Cortex of kidney (tissue), 1 donor: ENCODE measurements at places on chromosomes 16 and 17.

GRCh38 chr16:31301708-31302400 is 42.1 kb downstream of the ITGAM start:
- no peak for DNase-seq

GRCh38 chr17:31058976-31059375 is 35.8 kb upstream of the NF1 start:
- DNase-seq = no peak

DNA sequence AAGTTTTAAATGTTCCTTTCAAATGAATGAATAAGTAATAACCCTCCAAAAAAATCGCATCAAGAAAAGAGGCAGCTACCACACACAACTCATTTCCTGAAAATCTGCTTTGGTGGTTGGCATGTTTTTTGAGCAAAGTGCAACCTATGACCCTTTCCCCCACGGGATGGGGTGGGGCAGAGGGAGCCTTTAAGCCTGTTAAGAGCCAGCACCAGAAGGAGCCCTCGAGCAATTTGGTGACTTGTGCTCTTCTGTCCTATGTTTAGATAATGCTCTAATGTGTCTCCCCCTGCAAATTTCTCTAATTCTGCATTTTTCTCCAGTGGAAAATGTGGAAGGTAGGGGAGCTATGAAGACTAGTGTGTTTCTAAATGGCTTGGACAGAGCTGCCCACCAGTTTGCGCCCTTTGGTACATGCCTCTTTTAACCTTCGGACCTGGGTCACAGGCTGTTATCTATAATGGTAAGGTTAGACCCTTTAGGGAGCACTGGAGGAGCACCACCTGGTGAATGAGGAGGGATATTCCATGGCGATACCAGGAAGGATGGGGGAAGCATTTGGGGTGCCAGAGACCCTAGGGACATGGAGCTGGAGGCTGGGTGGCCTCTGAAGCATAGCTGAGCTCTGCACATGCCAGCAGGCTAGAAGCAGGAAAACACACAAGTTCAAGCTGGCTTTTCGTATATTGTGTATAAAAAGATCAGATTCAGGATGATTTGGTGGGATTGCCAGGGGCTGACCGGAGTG is 1.6 kb downstream of the PYCARD start:
- DNase-seq = no peak

DNA sequence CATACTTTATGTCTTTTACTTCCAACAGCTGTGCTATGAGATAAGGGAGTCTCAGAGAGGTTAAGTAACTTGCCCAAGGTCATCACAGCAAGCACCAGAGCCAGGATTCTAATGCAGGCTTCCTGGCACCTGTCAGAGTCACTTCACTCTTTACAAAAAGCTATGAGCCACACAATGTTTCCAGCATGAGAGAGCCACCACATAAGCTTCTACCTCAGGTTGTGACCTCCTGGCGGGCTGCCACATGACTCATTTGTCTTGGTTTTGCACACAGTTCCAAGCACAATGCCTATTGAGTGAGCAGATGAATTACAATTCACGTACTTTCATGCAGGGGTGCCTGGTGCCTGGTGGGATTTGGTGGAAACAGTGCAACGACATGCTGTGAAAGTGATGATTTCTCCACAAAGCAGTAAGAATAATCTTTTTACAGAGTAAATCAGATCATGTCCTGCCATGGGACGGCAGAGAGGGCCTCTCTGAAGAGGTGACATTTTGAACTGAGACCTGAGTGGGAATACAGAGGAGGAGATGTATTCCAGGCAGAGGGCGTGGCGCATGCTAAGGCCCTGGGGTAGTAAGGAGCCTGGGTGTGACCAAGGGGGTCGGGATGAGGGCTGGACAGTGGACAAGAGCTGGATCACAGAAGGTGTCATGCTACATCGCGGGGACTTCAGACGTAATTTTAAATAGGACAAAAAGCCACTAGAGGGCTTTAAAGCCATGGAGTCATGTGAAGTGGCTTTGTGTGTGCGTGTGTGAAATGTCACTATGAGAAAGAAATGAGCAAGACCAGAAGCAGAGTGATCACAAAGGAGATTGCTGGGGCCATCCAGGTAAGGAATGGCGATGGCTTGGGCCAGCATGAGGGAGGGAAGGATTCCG is 53.4 kb downstream of the CACNG3 start:
- DNase-seq = no peak

GRCh38 chr16:84739349-84740124 is 39.7 kb downstream of the USP10 start:
- DNase-seq = no peak

DNA sequence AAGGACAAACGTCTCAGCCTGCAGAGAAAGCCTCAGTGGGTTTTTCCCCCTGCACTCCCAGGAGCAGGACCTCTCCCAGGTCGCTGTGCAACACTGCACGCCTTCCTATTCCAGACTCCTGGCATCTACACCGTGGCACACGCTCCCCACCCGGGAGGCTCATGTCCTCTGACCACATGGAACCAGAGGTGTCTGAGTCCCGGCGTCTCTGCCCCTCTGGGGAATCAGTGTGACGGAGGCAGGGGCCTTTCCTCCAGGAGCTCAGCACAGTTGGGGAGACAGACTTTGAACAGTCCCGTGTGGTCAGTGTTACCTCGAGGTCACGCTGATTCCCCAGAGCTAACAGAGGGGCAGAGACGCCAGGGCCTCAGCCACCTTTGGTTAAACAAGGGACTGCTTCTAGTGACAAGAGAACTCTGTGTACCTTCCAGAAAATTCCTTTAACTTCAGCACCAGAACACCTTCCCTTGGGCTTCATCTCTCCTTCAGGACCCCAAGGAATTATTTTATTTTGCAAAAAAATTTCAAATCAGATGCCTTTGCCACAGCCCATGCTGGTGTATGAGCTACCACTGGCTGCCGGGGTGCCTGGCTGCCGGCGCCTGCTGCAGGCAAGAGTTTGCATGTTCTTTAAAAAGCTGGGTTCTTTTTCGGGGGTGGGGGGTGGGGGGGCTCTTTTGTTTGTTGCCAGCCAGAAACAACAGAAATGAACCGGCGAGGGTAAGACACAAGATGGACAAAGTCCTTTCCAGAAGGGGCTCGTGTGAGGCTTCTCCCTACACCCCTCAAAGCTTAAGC is 6.6 kb downstream of the CANT1 start:
- no peak for DNase-seq

- DNase-seq = no peak
Measured at GRCh38 chr17:37130984-37131446, 182.3 kb downstream of the AATF start.

DNA sequence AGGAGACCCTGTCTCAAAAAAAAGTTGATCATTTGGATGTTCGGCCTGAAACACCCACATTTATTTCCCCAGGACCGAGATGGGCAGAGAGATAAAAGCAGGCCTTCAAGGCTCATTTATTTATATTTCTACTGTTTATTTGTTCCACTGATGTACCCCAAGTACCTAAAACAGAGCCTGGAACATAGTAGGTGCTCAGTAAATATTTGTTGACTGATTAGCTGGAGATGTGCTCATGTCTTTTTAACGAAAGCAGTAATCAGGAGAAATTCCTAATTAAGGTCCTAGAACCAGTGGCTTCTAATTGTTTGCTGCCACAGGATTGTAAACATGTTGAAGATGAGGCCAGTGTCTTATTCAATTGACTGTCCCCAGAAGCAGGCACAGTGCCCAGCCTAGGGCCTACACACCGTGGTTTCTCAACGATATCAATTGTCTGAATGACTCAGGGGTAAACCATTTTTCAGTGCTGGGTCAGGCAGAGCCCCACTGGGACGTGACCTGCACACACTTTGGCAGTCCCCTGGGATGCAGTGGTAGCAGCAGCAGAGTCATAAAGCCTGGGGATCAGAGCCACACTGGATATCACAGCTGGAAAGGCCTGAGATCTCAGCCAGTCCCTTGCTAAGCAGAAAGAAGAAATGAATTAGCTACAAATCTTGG is 34.8 kb downstream of the SOST start:
- DNase-seq = no peak

DNA sequence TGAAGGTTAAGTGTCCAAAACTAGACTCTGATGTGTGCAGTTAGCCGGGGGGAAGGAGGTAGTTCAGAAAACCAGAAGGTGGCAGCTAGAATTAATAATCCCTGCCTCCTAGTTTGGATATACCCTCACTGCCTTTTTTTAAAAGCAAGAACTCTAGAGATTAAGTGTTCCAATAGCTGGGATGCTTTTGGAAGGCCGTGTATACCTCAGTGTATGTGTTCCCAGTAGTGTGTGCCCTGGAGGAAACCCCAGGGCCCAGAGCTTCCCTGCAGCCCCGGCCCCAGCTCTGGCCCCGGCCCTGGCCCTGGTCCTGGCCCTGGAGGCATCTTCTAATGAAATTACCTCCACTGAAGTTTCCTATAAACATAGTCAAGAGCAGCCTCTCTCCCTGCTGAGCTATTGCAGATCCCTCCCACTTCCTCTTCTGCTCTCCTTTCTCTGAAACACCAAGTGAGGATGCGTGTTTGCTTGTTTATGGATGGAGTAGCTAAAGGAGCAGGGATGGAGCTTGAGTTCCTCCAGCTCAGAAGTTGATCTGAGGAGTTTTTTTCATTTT is 130.7 kb downstream of the PRKCA start:
- no peak for DNase-seq

DNA sequence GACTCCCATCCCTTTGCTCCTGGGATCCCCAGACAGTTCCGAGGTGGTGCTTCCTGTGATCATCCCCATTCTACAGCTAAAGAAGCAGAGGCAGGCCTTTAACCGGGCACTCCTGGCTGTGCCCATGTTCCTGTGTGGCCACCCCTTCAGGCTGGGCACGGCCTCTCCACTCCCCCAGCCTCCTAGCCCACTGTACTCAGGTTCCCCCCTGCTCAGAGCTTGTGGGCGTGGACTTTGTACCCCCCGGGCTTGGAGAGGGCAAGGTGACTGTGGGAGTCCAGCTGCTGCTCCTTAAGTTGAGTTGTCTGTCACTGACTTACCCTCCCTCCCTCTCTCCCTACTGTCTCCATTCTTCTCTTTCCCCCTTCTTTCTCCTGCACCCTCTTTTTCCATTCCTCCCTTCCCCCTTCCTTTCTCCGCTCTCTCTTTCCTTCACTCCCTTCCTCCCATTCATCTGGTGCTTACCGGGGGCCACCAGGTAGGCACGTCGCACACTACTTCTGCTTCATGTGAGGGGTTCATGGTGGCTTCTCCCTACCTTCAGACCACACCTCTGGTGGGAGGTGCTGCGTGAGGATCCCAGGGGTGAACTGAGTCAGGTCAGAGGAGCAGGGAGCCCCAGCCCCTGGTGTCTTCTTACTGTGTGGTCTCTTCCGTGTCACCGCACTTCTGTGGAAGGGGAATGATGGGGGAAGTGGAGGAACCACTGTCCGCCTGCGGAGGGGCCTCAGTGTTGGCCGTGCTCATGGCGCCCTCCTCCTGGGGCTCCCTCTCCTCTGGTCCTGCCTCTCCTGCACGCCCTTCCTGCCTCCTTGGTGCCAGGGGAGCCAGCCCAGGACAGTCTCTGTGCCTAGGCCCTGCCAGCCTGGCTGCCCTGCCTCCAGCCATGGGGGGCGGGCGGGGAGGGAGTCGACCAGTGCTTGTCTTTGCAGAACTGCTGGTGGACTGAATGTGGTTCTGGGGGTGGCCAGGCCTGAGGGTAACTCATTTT is 29.7 kb downstream of the CMIP start:
- DNase-seq = no peak

- no peak for DNase-seq
Measured at GRCh38 chr16:88318521-88318920, 64.2 kb upstream of the ZNF469 start.

DNA sequence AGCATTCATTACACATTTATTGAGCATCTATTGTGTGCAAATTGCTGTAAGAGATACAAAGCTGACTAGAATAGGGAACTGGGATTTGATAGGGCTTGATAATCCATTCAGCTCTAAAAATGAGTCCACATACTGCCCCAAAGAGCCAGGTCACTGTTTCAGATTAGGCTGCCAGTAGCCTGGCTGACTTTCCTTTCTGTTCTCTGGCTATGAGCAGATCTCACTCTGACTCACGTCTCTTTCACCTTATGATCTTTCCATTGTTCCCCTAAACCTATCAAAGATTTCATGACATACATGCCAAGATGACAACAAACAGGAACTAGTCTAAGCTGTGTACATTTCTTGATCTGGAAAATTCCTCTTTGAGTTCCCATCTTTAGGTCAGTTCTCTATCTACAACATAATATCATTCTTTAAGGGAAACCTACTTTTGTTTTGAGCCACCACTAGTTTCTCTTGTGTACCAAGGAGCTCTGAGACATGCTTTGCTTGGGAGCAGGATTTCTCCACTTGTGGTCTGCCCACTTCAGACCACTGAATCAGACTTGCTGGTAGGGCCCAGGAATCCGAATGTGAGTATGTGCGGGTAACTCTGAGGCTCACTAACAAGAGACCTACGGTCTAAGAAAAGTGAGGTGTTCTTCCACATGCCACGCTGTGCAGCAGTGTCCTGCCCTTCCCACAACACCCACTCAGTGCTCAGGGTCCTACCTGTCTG is 40.9 kb upstream of the ICAM2 start:
- DNase-seq = no peak

DNA sequence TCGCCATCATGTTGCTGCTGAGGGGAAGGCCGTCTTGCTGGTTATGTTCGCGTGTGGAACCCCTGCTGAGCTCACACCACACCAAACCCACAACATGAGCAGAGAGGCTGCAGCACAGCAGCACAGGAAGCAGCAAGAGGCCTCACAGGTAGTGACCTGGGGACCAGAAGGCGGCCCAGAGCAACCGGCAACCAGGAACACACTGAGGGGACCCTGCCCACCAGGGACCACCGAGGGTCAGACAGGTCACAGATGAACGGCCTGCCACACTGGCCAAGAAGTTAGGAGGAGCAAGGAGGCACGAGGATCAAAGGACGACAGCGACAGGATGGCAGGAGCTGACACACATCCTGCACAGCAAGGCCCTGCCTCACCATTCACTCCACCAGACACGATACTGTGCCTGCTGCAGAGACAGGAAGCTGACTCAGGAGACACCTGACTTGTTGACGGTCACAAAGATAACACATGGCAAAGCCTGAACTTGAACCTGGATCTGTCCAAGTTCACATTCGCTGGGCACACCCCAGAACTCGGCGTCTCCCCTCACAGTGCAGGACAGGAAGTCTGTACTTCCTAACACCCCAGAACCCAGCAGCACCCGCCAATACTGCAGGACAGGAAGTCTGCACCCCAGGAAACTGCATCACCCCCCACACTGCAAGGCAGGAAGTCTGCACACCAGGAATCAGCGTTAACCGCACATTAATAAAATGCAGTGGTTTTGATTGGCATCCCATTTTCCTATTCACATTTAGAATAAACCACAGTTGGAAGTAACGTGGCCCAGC is 98.5 kb downstream of the ZNF778 start:
- no peak for DNase-seq

GRCh38 chr16:87180069-87180468 is 137.1 kb downstream of the C16orf95 start:
- no peak for DNase-seq

- DNase-seq = no peak
Measured at GRCh38 chr16:85091522-85091910, 20.8 kb downstream of the CIBAR2 start.
